ENCODE measurements at places on chromosomes 1 and 21.

GRCh38 chr1:48807554-48808260, 31.0 kb upstream of the BEND5 start:
- no peak for DNase-seq

GRCh38 chr1:53620061-53620855, 118.7 kb downstream of the GLIS1 start:
- DNase-seq, result peak; percentile 5

- DNase-seq, result no peak
Observed at GRCh38 chr1:194159941-194160340, 973.5 kb upstream of the B3GALT2 start.

DNA sequence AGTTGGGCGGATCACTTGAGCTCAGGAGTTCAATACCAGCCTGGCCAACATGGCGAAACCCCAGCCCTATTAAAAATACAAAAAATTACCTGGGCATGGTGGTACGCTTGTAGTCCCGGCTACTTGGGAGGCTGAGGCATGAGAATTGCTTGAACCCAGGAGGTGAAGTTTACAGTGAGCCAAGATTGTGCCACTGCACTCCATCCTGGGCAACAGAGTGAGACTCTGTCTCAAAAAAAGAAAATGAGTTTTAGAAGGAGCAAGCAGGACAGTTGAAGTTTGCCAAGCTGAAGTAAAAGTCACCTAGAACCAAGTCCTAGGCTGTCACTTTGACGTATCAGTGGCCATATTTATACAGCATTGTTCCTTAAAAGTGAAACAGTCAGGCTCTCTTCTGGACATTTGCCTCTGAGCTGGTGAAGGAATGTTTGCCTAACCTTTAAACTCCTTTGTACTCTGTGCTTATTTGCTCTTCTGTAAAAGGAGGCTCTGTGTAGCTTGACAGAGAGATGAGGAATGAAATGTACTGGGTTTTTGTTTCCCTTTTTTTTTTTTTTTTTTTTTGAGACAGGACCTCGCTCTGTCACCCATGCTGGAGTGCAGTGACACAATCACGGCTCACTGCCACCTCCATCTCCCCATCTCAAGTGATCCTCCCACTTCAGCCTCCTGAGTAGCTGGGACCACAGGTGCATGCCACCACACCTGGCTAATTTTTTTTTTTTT, 2.8 kb downstream of the RAB4A start:
- DNase-seq, result peak; percentile 29

GRCh38 chr1:229130028-229130668, 140.8 kb upstream of the RAB4A start:
- DNase-seq, result no peak

GRCh38 chr1:36664571-36665287, 182.0 kb upstream of the CSF3R start:
- peak; percentile 6 for DNase-seq

- DNase-seq, result no peak
Observed at GRCh38 chr1:111302374-111302773, 11.7 kb downstream of the CHIA start.

GRCh38 chr21:44571296-44571695, 2.2 kb upstream of the KRTAP10-4 start:
- DNase-seq, result no peak

DNA sequence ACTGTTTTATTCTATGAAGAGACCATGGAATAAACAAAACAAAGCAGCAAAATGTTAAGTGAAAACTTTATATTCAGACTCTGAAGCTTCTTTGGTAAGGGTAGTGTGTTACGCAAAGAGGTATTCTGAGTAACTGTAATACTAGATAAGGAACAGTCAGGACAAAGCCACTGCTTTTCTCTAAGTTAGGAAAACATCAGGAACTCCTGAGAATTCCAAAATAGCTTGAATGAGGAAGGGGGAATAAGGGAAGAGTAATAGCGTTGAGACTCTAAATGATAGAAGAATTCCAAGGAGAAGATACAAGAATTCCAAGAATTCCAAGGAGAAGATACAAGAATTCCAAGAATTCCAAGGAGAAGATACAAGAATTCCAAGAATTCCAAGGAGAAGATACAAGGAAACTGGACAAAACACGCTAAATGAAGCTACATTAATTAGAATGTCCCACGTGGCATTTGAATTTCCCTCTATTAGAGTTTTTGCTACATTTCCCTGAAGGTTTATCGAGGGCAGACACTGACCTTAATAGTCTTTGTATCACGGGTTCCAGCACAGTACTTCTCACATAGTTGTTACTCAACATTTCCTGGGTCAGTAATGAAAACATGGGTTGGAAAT, 71.5 kb downstream of the SMYD3 start:
- peak; percentile 57 for DNase-seq

- DNase-seq, result no peak
Observed at GRCh38 chr1:160167580-160167979, 16.2 kb downstream of the ATP1A4 start.

DNA sequence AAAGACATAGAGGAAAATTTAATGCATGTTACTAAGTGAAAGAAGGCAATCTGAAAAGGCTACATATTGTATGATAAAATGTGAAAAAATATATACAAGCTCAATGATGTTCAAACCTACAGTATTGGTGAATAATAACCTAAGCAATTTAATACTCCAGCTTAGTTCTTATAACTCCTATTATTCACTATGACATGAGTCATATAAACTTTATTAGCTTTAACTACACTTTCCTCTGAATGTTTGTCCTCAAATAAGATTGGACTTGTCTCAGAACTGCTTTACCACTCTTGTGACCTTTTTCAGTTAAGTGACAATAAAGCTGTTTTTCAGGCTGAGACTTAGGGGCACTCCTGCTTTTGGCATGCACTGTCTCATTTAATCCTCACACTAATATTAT, 50.9 kb downstream of the CNST start:
- DNase-seq, result no peak

- DNase-seq, result no peak
Observed at GRCh38 chr1:234554698-234555311, 55.2 kb downstream of the IRF2BP2 start.

DNA sequence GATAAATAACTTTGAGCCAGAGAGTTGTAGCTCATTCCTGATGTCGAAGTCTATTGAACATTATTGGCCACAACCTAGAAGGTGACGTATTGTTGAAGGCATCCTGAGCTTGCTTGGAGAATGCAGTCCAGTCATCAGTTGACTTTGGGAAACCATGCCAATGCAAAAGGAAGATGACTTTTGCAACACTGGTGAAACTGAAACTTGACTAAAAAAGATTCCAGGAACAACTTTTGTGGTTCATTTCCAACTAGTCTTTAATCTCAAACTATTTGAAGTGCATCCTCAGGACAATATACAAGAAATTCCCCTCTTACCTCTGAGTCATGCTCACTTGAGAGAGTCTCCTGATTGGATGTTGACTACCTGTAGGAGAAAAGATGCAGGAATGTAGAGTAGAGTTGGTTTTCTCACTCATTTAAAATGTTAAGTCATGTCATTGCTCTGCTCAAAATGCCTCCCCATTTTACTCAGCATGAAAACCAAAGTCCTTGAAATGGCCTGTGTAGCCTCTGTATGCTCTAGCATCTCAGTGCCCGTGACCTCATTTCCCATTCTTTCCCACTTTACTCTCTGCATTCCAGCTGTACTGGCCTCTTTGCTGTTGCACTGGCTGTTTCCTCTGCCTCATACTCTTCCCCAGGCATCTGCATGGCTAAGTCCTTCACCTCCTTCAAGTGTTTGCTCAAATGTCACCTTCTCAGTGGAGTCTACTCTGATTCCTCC, 24.4 kb upstream of the LEPR start:
- DNase-seq, result peak; percentile 97

DNA sequence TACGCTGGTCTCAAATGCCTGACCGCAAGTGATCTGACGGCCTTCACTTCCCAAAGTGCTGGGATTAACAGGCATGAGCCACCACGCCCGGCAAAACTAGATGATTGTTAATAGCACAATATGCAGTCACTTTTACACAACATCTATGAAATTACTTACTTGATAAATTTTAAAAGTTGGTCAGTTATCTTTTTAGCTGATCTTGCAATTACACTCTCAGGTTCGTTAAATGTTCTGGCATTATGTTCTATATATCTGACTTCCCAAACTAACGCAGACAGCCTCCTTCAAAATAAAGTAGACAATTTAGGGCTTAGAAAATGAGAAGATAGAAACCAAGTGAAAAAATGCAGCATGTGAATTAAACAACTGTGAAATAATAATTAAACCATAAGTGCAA, 31.8 kb upstream of the PSMG1 start:
- no peak for DNase-seq

DNA sequence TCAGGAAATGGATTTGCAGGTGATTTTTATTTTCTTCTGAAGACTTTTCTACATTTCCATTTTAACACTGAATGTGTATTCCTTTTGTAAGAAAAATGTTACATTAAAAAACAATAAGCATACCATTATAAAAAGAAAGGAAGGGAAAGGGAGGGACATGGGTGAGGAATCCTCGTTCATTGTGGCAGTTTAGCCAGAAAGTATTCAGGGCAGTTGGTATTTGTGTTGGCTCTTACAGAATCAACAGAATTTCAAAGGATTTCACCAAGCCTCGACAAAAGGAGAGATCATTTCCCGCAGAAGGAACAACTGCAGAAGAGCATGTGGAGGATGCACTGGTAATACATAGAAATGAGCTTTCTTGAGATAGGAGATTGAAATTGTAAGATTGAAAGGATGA, 35.0 kb downstream of the PLD5 start:
- no peak for DNase-seq

DNA sequence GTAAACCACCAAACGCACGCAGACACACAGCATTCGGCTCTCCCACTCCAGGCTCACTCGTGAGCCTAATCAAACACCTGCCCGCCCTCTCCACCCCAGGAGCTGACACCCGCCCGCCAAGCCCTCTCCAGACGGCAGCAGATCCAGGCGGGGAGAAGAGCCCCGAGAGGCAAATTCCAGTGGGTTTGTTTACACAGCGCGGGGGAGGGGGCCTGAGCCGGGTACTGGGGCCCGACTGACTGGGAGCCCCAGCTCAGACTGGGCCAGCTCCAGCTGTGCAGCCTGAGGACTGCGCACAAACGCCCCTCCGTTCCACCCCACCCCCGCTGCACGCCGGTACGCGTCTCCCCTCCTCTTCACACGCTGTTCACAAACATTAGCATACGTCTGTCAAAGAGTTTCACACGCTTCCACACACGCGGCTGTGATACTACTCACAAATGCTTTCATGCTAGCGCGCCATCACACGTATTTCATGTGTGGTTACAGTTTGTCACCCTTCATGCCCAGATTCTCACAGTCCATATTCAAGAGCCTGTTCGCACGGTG, 1.0 kb upstream of the EFNA1 start:
- peak; percentile 70 for DNase-seq

GRCh38 chr1:212781225-212781624, 10.4 kb downstream of the NSL1 start:
- DNase-seq, result no peak

- peak; percentile 39 for DNase-seq
Observed at GRCh38 chr1:31875636-31876236, 59.9 kb upstream of the SPOCD1 start.

GRCh38 chr1:54173681-54174080, 20.9 kb upstream of the CDCP2 start:
- no peak for DNase-seq

GRCh38 chr1:163440090-163440489, 118.3 kb downstream of the NUF2 start:
- no peak for DNase-seq

GRCh38 chr1:6868660-6869380, 83.6 kb downstream of the CAMTA1 start:
- DNase-seq, result no peak

DNA sequence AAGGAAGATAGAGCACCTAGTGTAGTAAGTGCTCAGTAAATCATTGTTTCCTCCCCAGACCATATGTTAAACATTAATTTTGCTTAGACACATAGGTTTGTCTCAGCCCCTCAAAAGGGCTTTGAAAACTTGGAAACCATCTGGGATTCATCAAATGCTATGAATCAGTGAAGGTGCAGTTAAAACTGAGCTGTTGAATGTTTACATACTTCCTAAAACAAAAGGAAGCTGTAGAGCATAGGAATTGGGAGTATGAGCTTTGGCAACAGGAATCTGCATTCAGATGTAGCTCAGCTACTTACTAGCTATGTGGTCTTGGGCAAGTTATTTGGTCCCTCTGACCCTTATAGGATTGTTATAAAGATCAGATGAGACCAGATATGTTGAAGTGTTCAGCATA, 18.7 kb upstream of the PODN start:
- DNase-seq, result peak; percentile 30

- no peak for DNase-seq
Observed at GRCh38 chr21:44856131-44856530, 17.4 kb downstream of the PTTG1IP start.

GRCh38 chr1:40625476-40626382, 39.8 kb downstream of the RIMS3 start:
- peak; percentile 65 for DNase-seq

DNA sequence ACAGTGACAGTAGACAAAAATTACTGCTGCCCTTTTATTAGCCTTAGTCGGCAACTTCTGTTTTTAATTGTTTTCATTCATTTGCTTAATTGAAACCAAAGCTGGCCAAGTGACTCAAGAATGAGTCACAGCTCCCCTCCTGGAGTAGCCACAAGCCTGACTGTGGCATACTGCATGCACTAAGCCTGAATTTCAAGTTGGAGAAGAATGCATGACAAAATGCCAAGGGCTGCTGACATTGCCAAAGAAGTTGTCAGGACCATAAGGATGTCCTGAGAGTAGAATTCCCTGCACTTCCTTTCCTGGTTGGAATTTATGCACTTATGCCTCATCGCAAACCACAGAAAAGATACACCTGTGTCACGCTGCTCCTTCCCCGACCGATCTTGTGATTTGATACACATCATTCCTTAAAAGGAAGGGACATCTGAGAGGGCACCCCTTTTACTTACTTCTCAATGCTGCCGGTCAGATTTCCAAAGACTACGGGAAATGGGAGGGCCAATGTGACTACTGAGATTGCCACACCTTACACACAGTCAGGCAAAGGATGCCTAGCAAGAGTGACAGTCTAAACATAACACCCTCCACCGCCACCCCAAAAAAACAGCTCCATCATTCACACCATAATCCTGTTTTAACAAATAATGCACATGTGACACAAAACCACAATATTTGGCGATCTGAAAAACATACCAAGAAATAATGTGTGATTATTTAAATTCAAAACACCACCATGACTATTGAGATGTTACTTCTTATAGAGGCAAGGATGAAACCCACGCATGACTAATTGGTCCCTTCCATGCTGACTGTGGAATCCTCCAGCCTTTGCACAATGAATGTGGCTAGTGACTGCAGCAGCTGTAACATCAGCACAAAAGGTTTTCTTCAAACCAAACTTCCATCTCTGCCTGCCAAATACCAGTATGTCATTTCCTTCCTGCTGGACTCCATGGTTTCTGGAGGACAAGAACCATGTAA, 28.2 kb downstream of the VAV3 start:
- DNase-seq, result peak; percentile 99

GRCh38 chr1:243346016-243346415, 90.2 kb downstream of the SDCCAG8 start:
- DNase-seq, result no peak
